ENCODE measurements at places on chromosomes 5 and 9.

DNA sequence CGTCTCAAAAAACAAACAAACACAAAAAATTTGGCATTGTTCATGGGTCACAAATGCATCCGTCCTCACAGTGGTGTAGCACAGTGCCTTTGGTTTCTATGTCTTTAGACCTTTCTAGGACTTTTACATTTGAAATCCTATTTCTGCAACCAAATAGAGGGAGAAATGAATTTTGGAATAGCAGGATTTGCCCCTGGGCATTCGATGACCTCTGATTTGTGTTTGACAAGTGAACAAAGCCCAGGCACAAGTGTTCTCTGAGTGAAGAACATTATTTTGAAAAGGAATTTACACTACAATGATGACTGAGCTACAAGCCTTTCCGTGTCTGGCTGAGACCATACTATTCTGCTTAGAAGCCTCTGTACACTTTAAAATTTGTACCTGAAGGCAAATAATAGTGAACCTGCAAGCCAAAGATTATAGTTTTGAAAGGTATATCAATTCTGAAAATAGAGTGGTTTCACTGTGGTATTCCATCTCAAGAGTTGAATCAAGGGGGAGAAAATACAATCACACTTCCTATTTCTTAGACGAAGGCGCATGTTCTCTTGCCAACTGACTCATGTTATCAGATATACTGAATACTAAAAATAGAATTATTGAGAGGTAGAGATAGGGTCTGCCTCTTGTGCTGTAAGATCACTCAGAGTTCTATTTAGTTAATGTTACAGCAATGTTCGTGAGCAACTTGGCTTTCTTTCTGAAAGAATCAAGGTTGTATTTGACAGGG, 297.6 kb downstream of the KDM4C start:
- no peak for DNase-seq

DNA sequence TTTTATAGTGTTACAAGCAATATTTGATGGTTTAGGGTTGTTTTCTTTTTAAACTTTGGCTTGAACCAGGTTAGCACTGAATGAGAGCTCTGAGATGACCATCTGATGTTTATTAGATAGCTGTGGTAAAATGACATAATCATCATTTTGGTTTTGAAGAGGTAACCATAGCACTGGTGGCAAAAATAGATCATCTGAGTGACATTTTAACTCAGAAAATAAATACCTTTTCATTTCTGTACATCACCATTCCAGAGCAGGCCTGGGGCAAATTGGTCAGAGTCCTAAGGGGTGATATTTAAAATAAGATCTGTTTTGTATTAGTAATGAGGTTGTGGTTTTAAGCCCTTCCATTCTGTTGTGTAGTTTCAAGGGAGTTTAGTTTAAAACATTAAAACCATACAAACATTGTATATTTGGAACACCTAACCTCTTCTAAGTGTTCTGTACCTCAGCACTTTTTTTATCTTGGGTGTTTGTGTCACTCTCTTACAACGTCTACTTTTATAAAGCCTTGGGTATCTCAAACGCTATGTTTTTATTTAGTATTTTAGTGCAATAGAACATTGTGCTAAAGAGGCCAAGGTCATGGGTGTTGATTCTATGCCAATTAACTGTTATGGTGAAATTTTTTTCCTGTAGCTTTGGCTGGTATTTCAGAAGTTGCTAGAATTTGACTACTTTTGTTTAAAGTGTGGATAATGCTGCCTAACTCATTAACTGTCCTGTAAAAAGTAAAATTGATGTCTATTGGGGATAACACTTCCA, 166.1 kb downstream of the CD180 start:
- no peak for DNase-seq

- no peak for DNase-seq
These were observed 21.7 kb downstream of the FER start for GRCh38 chr5:108769352-108769751.

GRCh38 chr5:134148986-134149539, 27.7 kb downstream of the SKP1 start:
- no peak for DNase-seq

GRCh38 chr9:70409280-70409679, 5.2 kb downstream of the KLF9 start:
- no peak for DNase-seq

All from CD4-positive, alpha-beta T cell treated with Interleukin-1 beta for 1 hour (primary cell).